ENCODE measurements at places on chromosomes 2 and 18.

- H3K27ac ChIP-seq, result peak overlapping the region; percentile 95
- no peaks in the 10 kb centered on the region for H3K36me3 ChIP-seq
- H3K4me3 ChIP-seq, result no peak overlapping the region
Measured at GRCh38 chr2:20596973-20597859, 53.7 kb downstream of the HS1BP3 start.

GRCh38 chr2:3873899-3874298 lies 170.5 kb downstream of the DCDC2C start:
- H3K4me1 ChIP-seq, result no peaks in the 10 kb centered on the region
- no peaks in the 10 kb centered on the region for H3K27me3 ChIP-seq
- H3K4me3 ChIP-seq, result no peak overlapping the region
- H3K27ac ChIP-seq, result no peak overlapping the region
- DNase-seq, result no peak
- no peaks in the 10 kb centered on the region for H3K36me3 ChIP-seq

- no peak overlapping the region for H3K27ac ChIP-seq
- no peaks in the 10 kb centered on the region for H3K27me3 ChIP-seq
- no peaks in the 10 kb centered on the region for H3K4me1 ChIP-seq
- H3K4me3 ChIP-seq, result no peak overlapping the region
- no peak for DNase-seq
Measured at GRCh38 chr2:23137166-23137565, 247.8 kb upstream of the KLHL29 start.

DNA sequence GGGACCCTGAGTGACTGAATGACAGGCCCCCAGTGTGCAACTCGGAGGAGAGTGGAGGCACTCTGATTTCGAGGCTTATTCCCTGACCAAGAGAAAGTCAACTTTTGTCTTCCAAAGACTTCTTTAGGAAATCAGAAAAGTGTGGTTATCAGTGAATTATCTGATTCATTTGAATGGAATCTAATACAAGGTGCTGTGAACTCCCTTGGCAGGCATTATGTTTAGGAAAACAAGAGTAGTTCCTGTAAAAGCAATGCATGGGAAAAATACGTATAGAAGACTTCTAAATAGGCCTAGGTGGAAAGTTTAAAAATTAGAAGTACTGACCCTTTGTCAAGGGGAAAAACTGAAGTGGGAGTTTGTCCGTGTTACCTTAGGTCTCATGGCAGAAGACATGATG lies 269.4 kb downstream of the GBX2 start:
- H3K27me3 ChIP-seq, result no peaks in the 10 kb centered on the region
- no peak overlapping the region for H3K4me3 ChIP-seq
- H3K27ac ChIP-seq, result peak overlapping the region; percentile 13
- H3K36me3 ChIP-seq, result no peaks in the 10 kb centered on the region

- no peaks in the 10 kb centered on the region for H3K36me3 ChIP-seq
- no peak for DNase-seq
- no peaks in the 10 kb centered on the region for H3K27me3 ChIP-seq
- H3K4me1 ChIP-seq, result no peaks in the 10 kb centered on the region
- no peak overlapping the region for H3K27ac ChIP-seq
Measured at GRCh38 chr2:2850218-2850755, 519.2 kb upstream of the MYT1L start.

GRCh38 chr2:237915576-237915975 lies 51.2 kb upstream of the UBE2F start:
- H3K4me1 ChIP-seq, result no peaks in the 10 kb centered on the region
- no peak overlapping the region for H3K4me3 ChIP-seq
- H3K27ac ChIP-seq, result no peak overlapping the region
- no peaks in the 10 kb centered on the region for H3K27me3 ChIP-seq
- no peaks in the 10 kb centered on the region for H3K36me3 ChIP-seq
- DNase-seq, result no peak
